COLO829 (cell line): ENCODE measurements at places on chromosomes 2 and 18.

GRCh38 chr18:74081966-74082741 is 65.5 kb downstream of the FBXO15 start:
- DNase-seq, result peak; percentile 49

GRCh38 chr2:96939415-96939814 is 47.0 kb downstream of the FAM178B start:
- DNase-seq, result no peak

- DNase-seq, result no peak
Observed at GRCh38 chr18:68662754-68663153, 52.2 kb downstream of the TMX3 start.

DNA sequence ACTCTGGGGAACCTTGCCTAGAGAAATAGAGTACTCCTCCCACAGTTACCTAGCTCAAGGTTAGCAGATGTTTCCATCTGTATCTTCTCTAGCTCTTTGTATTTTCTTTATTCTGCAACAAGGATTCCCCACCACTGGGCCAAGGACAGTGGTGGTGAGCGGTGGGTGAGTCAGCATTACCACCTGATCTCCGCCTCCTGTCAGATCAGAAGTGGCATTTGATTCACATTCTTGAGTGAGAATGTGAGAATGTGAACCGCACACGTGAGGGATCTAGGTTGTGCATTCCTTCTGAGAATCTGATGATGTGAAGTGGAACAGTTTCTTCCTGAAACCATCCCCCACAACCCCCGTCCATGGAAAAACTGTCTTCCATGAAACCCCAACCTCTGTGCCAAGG is 9.0 kb downstream of the EPB41L3 start:
- no peak for DNase-seq

GRCh38 chr18:12604445-12605007 is 53.4 kb downstream of the SPIRE1 start:
- DNase-seq, result no peak

- DNase-seq, result no peak
Observed at GRCh38 chr2:27729198-27729597, 42.3 kb upstream of the MRPL33 start.

- DNase-seq, result no peak
Observed at GRCh38 chr18:77100751-77101355, 31.7 kb downstream of the MBP start.
